ENCODE measurements at places on chromosomes 16 and 17.

DNA sequence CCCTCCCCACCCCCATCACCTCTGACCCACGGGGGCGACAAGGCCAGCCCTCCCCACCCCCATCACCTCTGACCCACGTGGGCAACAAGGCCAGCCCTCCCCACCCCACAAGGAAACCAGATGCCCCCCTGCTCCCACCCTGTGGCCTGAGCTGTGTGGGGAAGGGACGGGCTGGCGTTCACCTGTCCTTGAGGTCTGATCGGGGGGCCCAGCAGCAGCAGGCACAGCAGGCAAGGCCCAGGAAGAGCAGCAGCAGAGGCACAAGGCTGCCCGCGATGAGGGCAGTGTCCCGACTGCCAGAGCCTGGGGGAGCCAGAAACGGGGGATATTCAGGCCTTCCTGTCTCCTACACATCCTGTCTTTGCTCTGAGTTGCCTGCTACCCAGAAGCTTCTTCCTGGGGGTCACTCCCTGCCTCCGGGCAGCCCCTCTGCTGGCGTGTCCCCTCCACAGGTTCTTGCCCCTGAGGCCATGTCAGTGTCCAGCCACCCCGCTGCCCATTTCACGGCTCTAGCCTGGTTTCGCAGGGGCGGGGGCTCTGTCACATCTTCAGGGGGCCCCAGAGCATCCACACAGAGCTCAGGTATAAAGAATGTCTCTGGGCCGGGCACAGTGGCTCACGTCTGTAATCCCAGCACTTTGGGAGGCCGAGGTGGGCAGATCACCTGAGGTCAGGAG lies 6.8 kb downstream of the SCARF1 start:
- DNase-seq = no peak

- DNase-seq = no peak
Measured at GRCh38 chr17:53924530-53925455, 102.1 kb downstream of the KIF2B start.

GRCh38 chr16:57396786-57397185 lies 7.8 kb upstream of the CCL17 start:
- DNase-seq = no peak

- no peak for DNase-seq
Measured at GRCh38 chr17:36672403-36672918, 71.1 kb downstream of the MRM1 start.

DNA sequence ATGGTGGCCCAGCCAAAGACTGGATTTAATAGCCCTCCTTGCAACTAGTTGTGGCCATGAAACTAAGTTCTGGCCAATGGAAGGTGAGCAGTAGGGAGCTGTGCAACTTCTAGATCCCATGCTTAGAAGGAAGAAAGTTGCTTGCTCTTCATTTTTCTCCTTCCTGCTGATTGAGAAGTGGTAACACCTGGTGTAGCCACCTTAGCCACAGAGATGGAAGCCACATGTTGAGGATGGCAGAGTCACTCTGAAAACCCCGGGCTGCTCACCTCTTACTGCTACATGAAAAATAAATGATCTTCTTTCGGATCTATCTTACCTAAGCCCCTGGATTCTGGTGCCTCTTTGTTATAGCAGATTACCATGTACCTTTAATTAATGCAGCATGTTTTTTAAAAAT lies 10.3 kb upstream of the ATP5MC1 start:
- no peak for DNase-seq

All from activated CD4-positive, alpha-beta T cell treated with anti-CD3 and anti-CD28 coated beads for 24 hours (primary cell).